ENCODE measurements at places on chromosomes 1 and 21. TPM values are rescaled to one million over a fixed set of nuclear protein-coding genes. Genes with fewer than 3 reads are reported as not detected.

DNA sequence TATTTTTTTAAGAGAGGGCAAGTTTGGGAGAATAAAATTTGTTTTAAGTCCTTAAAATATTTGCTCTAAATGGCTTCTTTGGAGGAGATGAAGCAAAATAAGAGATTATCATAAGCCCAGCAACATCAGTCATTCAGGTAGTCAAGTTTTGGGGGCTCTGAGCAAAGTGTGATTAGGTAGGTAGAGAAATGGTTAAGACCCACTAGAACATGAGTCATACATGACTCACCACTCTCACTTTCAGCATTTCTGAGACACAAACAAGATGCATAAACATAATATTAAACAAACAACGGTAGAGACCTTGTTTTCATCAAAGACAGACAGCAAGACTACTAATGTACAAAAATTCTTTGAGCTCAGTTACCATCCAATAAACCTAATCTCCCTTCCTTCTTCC is 272.2 kb downstream of the LMO4 start:
- no peak for DNase-seq

DNA sequence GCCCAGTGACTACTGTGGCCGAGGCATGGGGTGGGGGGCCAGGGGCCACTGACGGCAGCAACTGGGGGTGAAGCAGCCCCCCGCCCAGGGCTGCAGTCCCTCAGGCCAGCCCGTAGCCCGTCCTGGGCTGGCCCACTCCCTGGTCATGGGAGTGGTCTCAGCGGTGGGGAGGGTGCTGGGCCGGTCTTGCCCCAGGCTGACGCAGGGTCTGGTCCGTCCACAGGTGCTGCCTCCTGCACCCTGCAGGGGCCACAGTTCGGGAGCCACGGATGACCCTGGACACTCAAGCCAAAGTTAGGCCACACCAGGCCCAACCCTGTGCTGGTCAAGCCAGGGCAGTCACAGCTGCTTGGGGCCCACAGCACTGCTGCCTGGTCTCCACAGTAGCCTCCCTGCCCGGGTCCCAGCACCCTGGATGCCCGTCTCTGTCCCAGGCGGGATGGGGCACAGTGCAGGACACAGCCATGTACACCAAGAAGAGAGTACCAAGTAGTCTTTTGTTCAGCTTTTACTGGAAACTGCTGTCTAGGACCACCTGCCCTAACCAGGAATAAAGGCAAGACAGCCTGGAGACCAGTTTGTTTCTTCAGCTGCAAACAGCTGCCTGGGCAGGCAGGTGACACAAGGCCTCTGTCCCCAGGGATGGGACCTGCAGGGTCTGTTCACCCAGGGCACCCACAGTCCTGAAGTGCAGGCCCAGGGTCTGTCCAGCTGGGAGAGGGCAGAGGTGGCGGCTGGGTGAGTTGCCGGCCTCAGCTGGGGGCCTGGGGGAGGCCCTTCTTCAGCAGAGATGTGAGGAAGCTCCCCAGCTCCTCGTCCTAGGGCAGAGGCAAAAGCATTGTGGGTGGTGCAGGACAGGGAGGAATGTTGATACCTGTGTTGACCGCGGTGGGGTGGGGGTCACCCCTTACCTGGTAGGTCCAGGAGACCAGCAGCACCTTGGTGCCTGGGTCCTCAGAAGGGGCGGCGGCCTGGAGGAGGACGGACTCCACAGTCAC is 3.0 kb downstream of the PUSL1 start:
- DNase-seq = no peak

DNA sequence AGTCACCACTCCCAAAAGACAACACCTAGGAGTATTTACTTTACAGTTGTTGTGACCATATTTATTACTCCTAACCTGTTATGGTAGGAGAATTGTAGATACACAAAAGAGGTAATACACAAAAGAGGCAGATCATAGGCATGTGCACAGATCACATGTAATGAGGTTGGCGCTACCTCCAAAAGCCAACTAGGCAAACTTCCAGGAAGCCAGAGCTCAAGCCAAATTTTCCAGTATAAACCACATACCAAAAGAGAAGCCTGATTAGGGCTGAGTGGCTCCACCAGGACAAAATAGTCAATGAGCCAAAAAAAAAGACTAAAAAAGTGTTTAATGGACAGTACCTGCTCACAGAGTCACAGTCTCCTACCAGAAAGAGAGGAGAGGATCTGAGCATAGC is 195.0 kb upstream of the PBX1 start:
- no peak for DNase-seq

DNA sequence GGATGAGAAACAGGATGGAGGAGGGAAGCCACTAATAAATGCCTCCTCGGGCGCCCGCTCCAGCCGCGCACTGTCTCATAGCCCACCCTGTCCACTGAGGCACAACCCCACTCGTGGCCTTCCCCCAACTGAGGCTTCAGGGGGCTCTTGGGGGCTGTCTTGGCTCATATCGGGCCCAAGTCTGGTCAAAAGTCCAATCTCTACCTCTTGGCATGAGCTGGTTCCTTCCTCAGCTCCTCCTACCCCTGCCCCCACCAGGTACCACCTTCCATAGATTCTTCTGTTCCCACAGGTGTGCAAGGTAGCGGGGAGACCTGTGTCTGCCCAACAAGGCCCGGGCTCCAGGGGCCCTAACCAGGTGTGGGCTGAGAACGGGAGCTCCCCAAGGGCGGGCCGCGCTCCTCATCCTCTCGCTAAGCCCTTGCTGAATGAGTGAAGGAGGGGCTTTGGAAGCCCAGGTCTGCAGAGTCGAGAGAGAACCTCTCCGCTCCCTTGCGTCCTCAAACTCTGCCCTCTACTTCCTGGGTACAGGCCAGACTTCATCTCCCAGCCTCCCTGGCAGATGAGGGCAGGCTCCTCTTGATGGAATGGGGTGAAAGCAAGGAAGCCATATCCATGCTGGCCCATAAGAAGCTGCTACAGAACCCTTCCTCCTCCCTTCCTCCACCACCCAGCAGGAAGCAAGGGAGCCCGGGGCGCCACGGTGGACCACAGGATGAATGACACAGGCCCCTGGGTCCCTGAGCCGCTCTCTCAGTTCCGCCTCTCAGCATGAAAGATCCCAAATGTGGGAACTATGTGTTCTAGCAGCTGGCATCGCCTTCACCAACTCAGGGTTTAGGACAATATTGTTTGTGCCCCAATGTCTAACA is 74.7 kb downstream of the PSMG1 start:
- DNase-seq = no peak

DNA sequence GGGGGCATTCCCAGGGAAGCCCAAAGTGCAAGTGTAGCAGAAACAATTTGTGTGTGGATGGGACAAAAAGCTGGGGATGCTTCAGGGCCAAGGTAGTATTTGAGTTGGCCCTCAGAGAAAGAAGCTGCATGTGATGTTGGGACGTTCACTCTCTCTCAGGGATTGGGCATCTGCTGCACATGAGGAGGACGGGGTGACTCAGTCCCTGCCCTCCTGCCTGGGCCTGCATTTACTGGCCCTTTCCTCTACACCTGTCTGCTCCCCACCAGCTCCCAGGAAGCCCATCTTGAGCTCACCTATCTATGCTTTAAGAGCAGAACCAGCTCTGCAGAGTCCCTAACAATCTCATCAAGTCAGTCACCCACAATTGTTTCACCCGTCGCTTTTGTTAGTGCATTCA is 23.5 kb upstream of the MPZL1 start:
- no peak for DNase-seq

DNA sequence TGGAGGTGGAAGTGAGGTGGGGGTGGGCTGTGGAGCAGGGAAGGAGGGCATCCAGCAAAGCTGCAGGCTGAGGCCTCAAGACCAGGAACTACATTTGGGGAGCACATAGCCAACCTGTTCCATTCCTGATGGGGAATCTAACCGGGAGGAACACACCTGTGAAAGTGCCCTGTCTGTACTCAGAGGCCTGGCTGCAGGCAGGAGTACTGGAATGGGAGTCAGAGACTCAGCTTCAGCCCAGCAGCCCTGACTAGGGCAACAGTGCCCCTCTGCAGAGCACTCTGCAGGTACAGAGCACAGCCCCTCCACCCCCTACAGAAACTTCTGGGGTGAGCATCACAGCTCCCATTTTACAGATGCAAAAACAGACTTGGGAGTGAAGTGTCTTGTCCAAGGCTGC is 126.4 kb downstream of the DMRTB1 start:
- no peak for DNase-seq

Gene SIM2
- not detected for total RNA-seq

Gene RGS4
- not detected for total RNA-seq
